Psoas muscle (tissue), 8 donors: ENCODE measurements at places on chromosomes 2 and 18.

DNA sequence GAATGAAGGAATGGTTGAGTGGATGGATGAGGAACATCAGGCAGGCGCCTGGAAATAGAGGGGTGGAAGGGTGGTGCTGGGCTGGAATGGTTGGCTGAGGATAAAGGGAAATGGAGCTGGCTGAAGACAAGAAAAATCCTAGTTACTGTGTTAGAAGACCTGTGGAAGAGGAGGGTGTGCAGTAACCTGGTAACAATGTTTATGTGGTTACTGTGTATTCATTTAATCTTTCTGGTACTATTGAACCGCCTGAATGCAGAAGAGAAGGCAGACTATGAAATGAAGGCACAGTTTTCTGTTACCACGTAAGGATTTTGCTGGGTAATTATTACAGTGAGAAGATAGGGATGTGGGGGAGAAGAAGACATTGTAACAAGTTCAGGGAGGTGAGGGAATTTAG, 110.3 kb upstream of the MGAT5 start:
- peaks cover 7% of the 10 kb centered on the region for H3K27me3 ChIP-seq
- H3K4me3 ChIP-seq = no peak overlapping the region
- DNase-seq = no peak
- H3K4me1 ChIP-seq = peaks cover 25% of the 10 kb centered on the region

GRCh38 chr2:231535961-231536360, 5.7 kb upstream of the NMUR1 start:
- no peak overlapping the region for H3K4me3 ChIP-seq
- peaks cover 3% of the 10 kb centered on the region for H3K4me1 ChIP-seq
- DNase-seq = no peak
- no peaks in the 10 kb centered on the region for H3K27me3 ChIP-seq
- no peak overlapping the region for H3K27ac ChIP-seq

- H3K27ac ChIP-seq = no peak overlapping the region
- no peak overlapping the region for H3K4me3 ChIP-seq
- H3K27me3 ChIP-seq = no peaks in the 10 kb centered on the region
- H3K36me3 ChIP-seq = peaks cover 48% of the 10 kb centered on the region
- DNase-seq = no peak
Measured at GRCh38 chr2:111127351-111127750, 6.6 kb downstream of the BCL2L11 start.

DNA sequence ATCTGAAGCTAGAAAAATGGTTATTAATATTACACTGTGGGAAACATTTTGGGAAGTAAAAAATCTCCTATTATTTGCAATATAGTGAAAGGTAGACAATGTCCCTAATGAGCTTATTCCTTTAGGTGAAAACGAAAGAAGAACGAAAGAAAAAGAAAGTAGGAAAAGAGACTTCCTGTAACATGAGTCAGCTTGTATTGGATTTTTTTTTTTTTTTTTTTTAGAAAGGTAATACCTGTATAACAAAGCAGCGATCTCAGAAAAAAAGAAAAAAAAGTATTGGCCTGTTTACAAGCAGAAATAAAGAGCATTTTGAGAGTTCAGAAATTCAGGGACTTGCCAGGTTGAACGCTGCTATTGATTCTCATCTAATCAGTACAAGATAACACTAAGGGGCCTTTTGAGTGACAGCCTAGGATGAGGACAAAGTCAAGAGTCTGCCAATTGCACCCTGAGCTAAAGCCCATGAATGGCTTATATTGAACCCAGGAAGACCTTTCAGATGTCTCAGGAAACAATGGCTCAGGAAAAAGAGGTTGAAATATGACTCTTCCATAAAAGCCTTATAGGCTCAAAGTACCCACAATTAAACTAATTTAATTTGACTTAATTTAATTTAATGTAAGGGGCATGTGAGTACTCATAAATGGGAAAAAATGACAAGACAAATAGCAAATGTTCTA, 615.6 kb upstream of the CDH2 start:
- H3K4me1 ChIP-seq = no peaks in the 10 kb centered on the region
- H3K27ac ChIP-seq = no peak overlapping the region
- no peaks in the 10 kb centered on the region for H3K36me3 ChIP-seq
- DNase-seq = no peak

DNA sequence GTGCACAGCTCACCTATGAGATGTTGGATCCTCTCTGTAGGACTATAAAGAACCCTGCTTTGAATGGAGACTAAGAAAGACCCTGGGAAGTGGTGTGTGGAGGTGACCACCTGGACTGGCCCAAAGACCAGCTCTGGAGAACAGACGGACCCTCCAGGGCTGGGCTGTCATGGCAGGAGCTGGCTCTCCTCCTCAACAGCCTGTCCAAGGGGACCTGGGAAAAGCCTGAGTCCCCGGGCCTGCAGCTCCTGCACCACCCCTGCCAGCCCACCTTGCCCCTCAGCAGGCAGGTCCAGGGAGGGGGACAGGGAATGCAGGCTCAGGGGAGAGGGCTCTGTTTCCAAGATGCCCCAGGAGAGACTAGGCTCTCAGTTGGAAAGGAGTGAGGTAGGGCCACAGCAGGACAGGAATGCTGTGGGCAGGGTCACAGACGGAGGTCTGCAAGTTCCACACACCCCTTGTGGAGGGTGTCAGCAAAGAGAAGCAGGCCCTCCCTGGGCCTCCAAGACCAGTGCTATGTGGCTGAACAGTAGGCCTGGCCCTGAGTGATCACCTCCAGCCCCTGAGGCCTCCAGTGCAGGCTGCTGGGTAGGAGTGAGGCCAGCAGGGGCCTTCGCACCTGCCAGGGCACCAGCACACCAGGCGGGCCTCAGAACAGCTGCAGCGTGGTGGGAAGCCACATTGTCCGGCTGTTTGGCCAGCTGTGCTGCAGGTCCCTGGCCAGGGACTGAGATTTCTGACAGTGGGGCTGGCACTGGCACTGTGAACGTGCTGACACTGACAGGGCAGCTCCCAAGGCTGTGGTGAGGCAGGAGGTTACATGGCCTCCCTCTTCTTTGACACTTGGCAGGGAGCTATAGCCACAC, 86.4 kb upstream of the OTOS start:
- no peaks in the 10 kb centered on the region for H3K27me3 ChIP-seq
- H3K4me1 ChIP-seq = no peaks in the 10 kb centered on the region

DNA sequence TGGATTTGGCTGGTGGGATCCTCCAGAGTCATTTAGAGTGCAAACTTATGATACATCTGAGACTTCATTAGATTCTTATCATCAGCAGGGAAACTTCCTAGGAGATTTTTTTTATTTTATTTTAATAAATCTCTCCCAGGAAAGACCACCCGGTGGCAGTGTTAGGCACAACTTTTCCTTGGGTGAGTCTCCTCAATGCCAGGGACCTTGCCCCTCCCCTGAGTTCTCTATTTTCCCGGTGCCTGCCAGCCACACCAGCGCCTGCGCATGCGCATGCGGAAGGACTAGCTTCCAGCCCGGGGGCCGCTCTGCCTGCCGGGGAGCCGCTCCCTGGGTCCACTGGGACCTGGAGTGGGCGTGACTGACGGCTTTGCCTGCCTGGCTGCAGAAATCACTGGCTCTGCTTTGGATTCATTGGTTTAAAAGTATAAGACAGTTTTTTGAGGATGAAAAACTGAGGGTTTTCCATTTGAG, 86.6 kb downstream of the TMEM182 start:
- no peak overlapping the region for H3K27ac ChIP-seq
- peak overlapping the region; percentile 61 for H3K4me3 ChIP-seq
- DNase-seq = peak; percentile 89
- no peaks in the 10 kb centered on the region for H3K4me1 ChIP-seq
